Mammary epithelial cell (primary cell): ENCODE measurements at places on chromosomes 11 and 22. TPM values are rescaled to one million over a fixed set of nuclear protein-coding genes. Genes with fewer than 3 reads are reported as not detected.

HNRNPUL2 gene
- total RNA-seq, result 35.2 and 50.4 TPM in 2 replicates

NAALADL1 gene
- not detected in 2 replicates for total RNA-seq

LRP4 gene
- total RNA-seq, result 3.9 and 5.7 TPM in 2 replicates

SMIM35 gene
- not detected for total RNA-seq

CRYAB gene
- 11.9 and 12.7 TPM in 2 replicates for total RNA-seq

FOLR3 gene
- total RNA-seq, result 12.3 TPM

OR51I2 gene
- total RNA-seq, result not detected

SCGB2A2 gene
- total RNA-seq, result not detected

CALCB gene
- total RNA-seq, result 0.99 and 1.3 TPM in 2 replicates

POU2AF3 gene
- 0.33 TPM for total RNA-seq

SEC14L6 gene
- not detected in 2 replicates for total RNA-seq

UBASH3B gene
- 50.7 TPM for total RNA-seq

MMP8 gene
- total RNA-seq, result not detected in 2 replicates

FXYD6 gene
- total RNA-seq, result 0.21 TPM in 1 of 2 replicates, not detected in the other

PRG3 gene
- total RNA-seq, result not detected in 2 replicates

SEC14L2 gene
- total RNA-seq, result 91.9 and 171 TPM in 2 replicates

RASL10A gene
- total RNA-seq, result 0.66 and 0.72 TPM in 2 replicates

NRIP3 gene
- 2.3 TPM for total RNA-seq

MYBPC3 gene
- total RNA-seq, result not detected in 2 replicates

LRRC10B gene
- under 0.01 TPM for total RNA-seq

OR52N4 gene
- total RNA-seq, result not detected in 2 replicates

CPSF7 gene
- total RNA-seq, result 77.7 and 92.0 TPM in 2 replicates

LMNTD2 gene
- 2.3 TPM for total RNA-seq

C22orf31 gene
- not detected in 2 replicates for total RNA-seq

SHISAL1 gene
- 9.2 TPM for total RNA-seq

INPP5J gene
- total RNA-seq, result 2.0 and 2.7 TPM in 2 replicates

RNF169 gene
- total RNA-seq, result 18.7 TPM

MMP11 gene
- total RNA-seq, result 7.0 TPM

GRAMD4 gene
- total RNA-seq, result 19.2 and 19.8 TPM in 2 replicates

ISX gene
- total RNA-seq, result not detected

TRIM64C gene
- not detected for total RNA-seq

OR6T1 gene
- not detected in 2 replicates for total RNA-seq

OSBPL5 gene
- 24.6 and 35.7 TPM in 2 replicates for total RNA-seq

FOLR2 gene
- not detected in 2 replicates for total RNA-seq

SLC22A12 gene
- total RNA-seq, result not detected in 2 replicates

NLRP6 gene
- not detected for total RNA-seq

EMID1 gene
- 0.67 TPM for total RNA-seq
